ENCODE measurements at places on chromosomes 2 and 18.
A peak's percentile ranks its signal among the peaks of the same experiment; 100 is the strongest.

DNA sequence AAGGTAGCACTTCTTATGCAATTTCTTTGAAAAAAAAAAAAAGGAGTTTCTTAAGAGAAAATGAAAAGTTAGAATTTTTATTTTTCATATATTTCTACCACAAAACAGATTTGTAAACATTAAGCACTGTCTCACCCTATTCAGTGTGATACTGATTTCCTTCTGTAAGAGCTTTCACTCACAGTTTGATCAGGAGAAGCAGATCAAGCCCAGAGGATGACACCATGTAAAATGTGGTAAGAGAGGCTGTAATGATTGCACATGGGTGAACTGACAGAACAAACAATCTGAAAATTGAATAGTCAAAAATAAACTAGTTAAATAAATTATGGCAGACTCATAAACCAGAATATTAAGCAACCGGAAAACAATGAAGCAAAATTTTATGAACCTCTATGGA, 54.5 kb downstream of the MEMO1 start:
- no peak for DNase-seq

GRCh38 chr2:96876269-96877041, 6.6 kb upstream of the SEMA4C start:
- no peak for DNase-seq

GRCh38 chr2:232699110-232699509, 2.0 kb downstream of the GIGYF2 start:
- DNase-seq: no peak

GRCh38 chr2:66915237-66915636, 480.3 kb downstream of the MEIS1 start:
- no peak for DNase-seq

DNA sequence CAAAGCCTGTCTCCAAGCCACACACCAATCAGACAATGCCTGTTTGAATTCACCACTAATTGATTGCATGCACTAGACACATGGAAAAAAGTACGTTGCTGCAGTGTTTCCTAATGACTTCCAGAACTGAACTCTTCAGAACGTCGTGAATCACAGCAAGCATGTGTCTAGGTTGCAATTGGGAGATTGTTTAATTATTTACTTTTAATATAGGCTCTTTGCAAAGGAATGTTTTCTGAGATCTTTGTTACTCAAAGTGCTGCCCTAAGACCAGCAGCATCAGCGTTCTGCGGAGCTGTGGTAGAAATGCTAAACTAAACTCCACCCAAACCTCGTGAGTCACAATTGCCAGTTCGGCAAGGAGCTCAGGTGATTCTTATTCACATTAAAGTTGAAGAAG, 52.7 kb upstream of the CCDC68 start:
- no peak for DNase-seq

DNA sequence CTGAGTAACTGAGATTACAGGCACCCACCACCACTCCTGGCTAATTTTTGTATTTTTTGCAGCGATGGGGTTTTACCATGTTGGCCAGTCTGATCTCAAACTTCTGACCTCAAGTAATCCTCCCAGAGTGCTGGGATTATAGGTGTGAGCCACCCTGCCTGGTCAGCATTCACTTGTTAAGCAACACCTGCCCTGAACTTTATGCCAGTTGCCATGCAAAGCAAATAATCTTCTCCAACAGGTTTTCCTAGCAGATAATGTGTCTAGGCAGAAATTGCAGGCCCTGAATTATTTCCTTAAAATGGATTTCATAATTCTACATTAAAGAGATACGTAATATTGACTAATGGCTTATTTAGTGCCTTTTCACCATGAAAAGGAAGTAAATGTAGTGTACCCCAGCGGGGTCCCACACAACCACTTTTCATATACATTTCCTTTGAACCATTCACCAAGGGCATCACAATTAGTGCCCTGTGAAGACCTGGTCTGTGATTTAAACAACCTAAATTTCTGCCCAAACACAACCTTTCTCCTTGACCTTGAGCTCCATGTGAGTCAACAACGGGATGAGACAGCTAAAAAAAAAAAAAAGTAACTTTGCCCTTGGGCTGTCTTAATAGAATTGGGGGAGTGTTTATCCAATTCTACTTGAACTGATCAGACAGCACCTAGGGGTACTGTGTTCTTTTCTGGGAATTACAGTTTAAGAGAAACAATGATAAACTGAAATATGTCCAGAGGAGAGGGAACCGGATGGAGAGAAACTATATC, 41.6 kb downstream of the EEF1B2 start:
- no peak for DNase-seq

DNA sequence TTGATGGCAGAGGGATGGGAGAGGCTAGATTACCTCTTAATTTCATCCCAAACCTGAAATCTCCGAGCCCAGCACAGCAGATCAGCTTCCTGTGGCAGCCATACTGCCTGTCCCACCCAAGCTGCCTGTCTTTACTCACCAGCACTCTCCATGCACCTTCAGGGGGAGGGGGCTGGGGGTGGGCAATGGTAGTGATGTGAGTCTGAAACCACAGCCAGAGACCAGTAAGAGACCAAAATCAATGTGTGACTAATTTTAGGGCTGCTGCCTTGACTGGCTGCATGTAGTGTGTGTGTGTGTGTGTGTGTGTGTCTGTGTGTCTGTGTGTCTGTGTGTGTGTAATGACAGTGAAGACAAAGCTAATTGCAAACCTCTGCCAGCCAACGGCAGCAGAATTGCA, 11.7 kb upstream of the TEX261 start:
- no peak for DNase-seq

DNA sequence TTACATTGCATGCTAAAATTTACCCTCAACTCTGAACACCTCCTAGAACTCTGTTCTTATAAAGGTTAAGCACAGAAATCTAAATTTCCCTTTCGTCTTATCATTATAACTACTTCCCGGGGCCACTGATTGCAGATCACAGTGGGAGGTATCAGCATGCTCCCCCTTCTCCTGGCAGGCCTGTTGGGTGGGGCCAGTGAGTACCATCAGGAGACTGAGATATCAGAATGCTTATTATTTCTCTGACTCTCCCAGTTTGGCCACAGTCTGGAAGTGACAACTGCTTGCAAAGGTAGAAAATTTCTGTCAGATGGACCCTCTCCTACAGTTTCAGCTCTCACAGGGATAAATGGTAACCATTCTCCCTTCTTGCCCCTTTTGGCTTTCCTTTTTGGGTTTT, 62.6 kb downstream of the DSEL start:
- DNase-seq: no peak

DNA sequence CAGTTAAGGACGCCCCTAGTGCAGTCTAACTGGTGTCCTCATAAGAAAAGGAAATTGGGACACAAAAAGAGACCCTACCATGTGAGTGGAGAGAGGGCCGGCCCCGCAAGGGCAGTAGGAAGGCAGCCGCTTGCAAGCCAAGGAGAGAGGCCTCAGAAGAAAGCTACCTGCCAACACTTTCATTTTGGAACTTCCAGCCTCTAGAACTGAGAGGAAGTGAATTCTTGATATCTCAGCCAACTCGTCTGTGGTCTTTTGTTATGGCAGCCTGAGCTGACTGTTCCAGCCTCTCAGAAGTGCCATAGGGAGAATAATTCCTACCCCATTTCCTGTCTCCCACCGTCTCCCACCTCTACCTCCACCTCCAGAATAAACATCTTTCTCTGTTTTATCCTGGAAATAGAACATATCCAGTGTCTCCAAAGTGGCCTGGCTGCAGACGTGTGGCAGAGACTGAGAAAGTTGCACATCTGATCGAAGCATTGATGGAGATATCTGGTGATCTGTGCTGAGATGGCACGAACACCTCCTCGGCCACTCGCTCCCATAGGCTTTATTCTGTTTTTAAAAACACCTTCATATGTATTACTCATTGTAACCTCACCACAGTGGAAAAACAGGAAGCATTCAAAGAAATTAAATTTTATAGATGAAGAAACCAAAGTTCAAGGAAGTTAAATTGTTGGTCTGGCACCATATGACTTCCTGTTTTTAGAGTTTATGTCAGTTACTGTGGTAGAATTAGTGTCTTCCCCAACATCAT, 39.5 kb upstream of the MARCO start:
- no peak for DNase-seq

- DNase-seq: no peak
These were observed 47.2 kb downstream of the SCG2 start for GRCh38 chr2:223554923-223555322.

DNA sequence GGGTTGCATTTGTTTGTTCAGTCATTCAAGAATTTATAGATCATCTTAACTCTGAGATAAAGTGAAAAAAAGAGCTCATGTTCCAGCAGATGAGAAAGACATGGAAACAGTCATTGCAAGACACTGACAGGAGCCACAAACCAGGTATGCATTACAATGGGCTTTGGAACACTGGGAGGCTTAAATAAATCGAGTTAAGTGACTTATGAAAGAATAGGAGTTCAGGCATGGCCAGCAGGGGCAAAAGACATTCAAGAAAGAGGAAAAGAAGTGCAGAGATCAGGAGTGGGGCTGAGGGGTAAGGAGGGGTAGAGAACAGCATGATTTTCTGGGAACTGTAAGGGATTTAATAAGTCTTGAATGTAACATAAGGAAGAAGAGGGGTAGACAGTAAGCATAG, 121.2 kb upstream of the EPC2 start:
- no peak for DNase-seq

DNA sequence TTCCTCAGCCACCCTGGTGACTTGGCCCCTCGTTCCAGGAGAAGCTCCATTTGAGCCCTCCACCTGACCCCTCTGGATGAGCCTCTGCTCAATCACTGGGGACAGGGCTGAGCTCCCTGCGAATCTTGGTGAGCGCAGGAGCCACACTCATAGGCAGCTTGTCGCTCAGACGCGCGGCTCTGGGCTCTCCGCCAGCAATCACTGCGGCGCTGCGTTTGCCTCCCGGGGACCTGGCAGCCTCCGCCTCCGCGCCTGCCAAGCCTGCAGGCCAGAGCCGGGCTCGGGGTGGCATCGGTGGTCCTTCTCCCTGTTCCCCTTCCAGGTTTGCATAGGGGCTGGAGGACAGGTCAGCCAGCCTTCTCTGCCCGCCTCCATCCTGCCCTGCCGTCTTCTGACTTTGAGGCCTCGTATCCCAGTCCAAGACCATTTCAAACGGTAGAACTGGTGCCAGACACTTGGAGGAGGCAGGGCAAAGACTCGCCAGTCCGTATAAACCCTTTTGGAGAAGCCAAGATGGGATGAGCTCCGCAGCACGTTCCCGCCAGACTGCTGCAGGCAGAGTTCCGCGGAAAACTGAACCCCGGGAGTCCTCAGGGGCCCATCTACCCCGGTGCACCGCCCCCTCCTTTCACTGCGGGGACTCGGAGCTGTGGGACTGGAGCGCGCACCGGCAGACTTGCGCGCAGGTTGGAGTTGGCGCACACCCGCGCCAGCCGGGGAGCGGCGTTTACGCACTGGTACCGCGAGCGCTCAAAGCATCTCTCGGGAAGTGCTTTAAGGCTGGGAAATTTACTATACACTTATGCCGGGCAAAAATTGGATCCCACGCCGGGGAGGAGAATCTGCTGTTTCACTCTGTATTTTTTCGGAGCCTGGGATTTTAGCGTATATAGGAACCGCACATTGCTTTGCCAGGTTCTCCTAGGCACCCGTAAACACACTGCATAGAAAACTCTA, 1.1 kb upstream of the TACR1 start:
- DNase-seq: no peak

DNA sequence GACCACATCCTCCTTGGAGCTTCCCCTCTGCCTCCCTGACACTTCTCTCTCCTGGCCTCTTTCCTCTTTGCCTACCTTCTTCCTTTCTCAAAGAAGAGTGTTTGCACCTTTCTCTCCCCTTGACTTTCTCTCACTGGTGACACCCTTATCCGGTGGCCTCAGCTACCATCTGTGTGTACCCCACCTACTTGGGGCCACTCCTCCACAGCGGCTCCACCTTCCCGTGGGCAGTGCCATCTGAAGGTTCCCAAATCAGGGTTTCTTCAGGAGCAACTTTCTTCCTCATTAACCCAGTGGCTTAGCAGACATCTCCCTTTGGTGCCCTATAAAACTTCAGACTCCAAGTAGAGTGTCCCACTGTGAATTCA, 5.3 kb upstream of the NCL start:
- no peak for DNase-seq

GRCh38 chr2:231687133-231687852, 21.0 kb upstream of the PTMA start:
- peak; percentile 36 for DNase-seq

Data from stimulated activated CD8-positive, alpha-beta memory T cell treated with anti-CD3 and anti-CD28 coated beads, Interleukin-7, amount 100 ng/mL, for 1 hour (primary cell).